ENCODE measurements at places on chromosomes 4 and X.

DNA sequence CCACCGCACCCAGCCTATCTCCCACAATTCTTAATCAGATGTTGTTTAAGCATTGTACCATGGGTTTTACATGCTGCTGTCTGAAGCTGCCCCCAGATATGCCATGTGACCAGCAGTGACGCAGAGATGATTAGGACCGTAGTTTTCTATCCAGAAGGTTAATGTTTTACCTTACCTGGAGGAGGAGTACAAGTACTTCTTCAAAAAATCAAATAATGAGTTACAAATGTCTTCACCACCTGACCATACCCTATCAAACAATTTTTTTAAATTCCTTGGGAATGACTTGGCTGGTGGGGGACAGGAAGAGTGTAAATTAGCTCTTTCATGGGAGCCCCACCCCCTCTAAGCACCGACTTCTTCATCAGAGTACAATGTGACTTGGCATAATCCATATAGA is 16.2 kb upstream of the SGMS2 start:
- no peak for DNase-seq

DNA sequence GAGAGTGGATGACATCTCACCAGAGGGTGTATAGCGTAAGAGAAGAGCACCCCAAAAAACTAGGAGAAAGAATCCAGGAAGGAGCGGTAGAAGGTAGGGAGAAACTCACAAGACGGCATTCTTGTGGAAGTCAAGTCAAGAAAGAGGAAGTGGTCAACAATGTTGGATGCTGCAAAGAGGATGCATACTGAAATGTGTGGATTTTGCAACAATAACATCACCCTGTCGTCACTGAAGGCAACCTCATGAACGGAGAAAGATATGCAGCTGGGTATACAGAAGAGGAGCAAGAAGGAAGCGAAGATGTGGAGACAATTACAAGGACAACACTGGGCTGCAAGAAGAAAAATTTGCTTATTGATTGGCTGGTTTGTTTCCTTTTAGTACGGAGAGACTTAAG is 11.4 kb upstream of the TAPT1 start:
- no peak for DNase-seq

DNA sequence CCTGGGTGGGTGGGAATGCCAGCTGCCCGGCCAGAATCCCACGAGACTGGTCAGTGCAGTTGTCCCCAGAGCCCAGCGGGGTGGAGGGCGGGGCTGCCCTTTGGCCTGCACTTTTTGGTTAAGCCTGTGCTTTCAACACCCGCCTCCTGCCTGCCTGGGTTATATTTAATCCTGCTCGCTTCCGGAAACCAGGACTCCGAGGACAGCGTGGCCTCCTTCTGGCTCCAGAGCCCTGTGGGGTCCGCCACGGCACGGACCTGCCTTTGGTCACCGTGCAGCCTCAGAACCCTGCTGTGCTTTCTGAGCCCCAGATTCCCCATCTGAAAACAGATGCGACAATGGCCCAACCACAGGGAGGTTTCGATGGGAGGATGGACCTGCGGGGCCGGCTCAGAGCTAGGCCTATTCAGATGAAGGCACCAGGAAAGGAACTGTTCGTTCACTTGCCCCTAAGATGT is 29.4 kb upstream of the KIAA0232 start:
- DNase-seq: no peak

DNA sequence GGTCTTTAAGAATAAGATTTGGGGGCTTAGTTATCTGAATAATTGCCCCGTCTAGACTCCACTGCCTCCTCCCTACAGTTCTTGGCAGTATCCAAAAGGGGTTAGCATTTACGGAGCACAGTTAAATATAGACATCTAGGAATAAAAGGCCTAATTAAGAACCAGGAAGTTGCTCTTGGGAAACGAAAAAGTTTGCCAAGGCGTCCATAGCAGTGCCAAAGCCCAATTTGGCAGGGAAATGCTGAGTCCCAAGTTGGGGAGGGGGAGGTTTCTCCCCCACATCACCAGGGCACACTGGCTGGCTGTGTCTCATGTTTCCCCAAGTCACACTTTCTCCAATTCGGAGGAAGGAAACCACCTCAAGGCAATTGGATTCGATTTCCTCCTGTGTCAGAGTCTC is 338.7 kb downstream of the FBXW7 start:
- no peak for DNase-seq

DNA sequence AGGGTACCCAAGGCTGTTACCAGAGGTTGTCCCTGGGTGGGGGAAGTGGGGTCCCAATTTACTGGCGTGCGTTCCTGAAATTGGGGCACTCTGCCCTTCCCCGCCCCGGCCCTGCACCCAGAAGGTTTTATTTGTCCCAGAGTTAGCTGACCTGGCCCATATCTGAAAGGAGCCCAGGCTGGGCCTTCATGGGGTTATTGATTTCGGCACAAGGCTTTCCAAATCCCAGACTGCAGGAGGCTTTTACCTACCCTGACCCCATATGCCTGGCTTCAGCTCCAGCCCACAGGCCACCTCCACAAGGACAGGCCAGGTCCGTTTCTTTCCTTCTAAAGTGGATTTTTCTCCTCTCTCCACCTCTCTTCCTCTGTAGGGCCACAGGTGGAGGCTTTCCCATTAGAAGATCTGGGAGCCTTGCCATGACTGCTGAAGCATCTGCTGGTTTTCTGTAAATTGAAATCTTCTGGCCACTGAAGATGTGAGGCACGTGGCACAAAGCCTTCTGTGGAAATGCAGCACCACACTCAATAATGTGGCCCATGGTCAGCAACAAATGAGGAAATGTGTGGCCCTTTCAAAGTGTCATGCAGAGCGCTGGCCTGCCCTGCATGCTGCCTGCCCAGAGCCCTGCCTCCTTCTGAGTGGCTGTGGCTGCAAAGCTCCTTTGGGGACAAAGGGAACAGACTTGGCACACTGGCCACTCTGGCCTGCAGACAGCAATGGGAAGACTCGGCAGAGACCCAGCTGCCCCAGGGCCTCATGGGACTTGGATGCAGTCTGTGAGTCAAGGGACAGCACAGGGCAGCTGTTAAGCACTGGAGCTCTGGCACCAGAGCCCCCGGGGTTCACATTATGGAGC is 43.1 kb upstream of the MTM1 start:
- DNase-seq: no peak

- DNase-seq: no peak
Measured at GRCh38 chr4:102620697-102621497, 119.7 kb downstream of the NFKB1 start.

DNA sequence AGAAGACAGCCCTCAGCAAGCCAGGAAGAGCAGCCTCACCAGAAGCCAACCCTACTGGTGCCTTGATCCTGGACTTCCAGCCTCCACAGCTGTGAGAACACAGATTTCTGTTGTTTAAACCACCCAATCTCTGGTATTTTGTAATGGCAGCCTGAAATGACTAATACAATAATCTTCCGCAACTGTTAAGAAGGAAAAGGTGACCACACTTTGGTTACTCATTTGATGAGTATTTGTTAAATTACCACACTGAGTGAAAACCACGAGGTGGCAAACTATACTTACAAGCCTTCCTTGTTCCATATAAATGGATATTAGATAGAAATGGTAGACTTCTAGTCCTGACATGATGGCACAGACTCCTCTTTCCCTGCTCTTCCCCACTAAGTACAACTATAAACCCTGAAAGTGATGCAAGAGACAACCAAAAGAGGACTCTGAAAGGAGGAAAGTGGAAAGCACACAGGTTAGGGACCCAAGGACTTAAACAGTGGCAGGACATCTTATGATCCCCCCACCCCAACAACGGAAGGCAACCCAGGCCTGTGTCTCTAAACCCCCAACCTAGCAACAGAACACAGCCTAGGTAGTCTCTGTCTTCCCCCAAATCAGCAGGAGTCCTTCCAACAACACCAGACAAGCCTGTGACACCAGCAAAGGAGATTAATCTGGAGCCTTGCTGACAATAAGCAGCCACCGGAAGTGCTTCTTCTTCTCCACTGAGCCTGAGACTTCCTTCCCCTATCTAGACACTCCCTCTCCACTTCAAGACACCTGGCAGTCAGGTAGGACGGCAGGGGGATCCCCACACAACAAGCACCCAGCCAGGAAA is 12.3 kb downstream of the ZNF182 start:
- DNase-seq: no peak

GRCh38 chr4:184961660-184962059 is 56.6 kb upstream of the HELT start:
- no peak for DNase-seq

DNA sequence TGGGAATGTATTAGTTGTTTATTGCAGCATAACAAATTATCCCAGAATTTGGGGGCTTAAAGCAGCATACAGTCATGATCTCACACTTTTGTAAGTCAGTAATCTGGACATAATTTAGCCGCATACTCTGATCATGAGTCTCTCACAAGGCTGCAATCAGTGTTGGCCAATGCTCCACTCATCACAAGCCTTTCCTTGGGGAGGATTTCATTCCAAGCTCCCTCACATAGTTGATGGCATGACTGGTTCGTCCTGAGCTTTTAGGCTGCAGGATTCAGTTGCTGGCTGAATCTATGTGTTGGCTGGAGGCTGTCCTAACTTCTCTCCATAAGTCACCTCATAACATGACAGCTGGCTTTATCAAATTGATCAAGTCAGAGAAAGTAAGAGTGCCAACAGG is 1568.6 kb upstream of the PCDH7 start:
- no peak for DNase-seq

DNA sequence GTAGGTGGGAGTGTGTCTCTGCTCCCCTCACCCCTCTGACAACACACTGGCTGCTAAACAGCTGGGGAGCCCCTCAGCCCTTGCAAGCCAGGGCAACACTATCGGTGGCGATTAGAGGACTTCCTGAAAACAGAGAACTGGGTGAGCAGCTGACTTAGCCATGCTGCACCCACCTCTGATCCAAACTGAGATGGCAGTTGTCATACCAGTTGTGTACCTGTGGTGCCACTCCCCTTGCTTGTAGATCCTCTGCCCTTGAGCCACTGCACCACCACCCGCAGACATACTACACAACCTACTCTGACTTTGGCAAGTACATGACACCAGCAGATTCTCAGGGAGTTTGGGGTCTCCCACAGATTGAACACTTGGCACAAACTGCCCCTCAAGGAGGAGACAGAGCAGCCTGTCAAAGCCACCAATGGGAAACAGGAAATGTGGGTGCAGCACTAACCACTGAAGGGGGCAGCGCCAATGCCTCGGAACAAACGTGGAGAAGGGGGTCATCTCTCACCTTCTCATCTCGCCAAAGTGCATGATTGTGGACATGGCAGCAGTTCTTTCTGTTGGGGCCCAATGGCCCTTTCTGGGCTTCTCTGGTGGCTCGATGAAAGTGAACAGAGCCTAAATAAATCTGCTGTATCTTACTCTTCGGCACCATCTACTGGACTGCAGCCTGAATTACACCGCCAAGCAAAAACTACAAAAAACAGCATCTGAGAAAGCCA is 119.8 kb downstream of the NEK1 start:
- peak; percentile 56 for DNase-seq

DNA sequence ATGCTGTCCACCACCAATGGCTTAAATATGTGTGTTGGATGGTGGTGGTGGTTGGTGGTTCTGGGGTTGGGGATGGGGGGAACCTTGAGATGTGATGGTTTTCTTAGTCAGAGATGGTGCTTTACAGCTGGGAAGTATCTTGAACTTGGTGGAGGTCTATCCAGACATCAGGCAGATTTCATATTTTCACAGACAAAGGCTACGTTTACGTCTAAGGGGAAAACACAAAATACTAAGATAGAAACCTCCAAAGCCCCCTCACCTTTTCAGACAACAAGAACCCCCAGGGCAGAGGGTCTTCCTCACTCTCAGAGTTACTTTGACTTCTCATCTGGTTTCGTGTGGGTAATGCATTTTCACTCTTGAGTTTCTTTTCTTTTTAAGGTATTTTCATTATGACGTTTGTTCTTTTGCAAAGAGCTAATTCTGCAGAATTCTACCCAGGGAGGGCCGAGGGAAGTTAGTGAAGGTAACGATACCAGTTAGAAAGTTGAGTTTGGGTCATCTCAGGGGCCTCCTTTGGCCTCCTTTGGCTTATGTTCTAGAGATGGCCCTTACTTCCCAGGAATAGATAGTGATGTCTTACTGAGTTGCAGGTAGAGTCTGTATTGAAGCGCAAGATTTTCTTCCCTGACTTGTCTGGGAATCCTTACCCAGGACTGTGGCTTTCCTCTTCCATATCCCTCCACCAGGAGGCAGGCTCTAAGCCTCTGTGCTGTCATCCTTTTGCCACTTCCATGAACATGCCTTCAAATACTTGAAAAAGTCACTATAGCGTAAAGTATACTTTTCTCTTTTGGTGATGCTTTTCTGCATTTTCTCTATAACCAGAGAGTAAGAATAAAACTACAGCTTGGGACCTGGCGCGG is 31.9 kb downstream of the RHOH start:
- peak; percentile 62 for DNase-seq

DNA sequence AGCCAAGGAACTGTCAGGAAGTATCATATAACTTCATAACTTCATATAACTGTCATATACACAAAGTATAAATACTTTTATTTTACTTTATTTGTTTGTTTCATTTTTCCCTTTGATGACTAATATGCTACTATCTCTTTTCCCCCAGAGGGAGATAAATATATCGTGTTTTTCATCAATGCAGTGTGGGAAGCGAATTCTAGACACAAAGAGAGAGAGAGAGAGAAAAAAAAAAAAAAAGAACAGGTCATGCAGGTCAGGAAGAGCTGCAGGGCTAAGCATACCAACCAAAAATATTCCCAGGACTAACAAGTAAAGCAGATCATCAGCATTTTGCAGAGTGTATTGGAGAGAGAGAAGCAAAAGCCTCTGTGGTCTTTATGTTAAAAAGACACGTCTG is 1849.2 kb downstream of the STIM2 start:
- no peak for DNase-seq

GRCh38 chr4:103719830-103720207 is at the start of gene TACR3:
TSS of gene TACR3 (minus strand) at chr4:103719985. CDS start at chr4:103719675, 310 bp downstream.
- DNase-seq: no peak

GRCh38 chrX:10086676-10087075 is 70.1 kb upstream of the CLCN4 start:
- DNase-seq: no peak

GRCh38 chrX:129651756-129652564 is 2.8 kb downstream of the APLN start:
- no peak for DNase-seq

DNA sequence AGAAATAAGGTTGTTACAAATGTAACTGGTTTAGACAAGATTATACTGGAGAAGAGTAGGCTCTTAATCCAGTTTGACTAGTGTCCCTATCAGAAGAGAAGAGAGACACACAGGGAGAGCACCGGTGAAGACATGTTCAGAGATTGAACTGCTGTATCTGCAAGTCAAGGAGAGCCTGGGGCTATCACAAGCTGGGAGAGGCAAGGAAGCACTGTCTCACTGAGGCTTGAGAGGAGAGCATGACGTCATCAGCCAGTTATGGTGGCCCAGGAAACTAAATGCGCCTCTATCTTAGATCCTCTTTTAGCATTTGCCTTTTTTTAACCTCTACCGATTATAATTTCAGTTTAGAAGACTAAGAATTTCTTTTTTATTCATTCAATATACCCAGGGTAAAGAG is 583.4 kb downstream of the TRAM1L1 start:
- no peak for DNase-seq

DNA sequence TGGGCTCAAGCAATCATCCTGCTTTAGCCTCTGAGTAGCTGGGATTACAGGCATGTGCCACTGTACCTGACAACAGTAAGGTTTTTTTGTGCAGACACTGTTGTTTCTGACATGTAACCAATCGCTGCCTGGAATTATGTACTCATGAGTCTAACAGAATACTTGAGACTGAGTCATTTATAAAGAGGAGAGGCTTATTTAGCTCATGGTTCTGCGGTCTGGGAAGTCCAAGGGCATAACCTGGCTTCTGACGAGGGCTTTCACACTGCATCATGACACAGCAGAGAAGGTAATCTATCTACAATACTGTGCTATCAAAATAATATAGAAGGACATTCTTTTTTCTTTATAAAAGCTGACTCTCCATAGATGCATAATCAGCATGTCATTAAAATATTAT is 115.5 kb upstream of the STOX2 start:
- no peak for DNase-seq
